ENCODE measurements at places on chromosomes 11 and 22.

GRCh38 chr22:38953091-38953490 lies 4.3 kb upstream of the APOBEC3A start:
- DNase-seq, result no peak

- no peak for DNase-seq
Measured at GRCh38 chr11:92839450-92839849, 130.0 kb upstream of the MTNR1B start.

DNA sequence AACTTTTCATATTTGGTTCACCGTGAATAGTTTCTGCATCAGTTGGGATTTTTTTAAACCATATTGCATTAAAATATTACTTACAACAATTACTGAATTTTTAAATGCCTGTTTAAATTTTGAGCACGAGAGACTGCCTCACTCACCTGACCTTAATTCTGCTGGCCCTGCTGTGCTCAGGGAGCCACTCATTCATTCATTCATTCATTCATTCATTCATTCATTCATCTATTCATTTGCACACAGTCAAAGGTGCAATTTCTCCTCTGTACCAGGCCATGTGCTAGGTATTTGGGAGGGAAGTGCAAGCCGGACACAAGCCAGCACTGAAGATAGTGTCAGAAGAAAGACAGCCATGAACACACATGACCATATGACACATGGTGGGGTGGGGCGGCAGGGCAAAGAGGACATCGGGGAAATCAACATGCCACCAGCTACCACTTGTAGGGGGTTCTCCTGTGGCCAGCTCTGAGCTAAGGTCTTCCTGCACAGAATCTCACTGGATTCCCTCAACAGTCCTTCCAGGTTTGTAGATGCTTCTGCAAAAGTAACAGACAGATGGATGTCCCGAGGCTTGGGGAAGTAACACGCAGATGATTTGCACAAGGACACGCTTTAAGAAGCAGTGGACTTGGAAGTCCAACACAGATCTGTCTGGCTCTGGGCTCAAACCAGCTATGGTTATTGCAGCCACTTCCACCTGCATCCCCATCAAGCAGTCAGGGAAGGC lies 568 bp upstream of the CSF2RB start:
- DNase-seq, result no peak

DNA sequence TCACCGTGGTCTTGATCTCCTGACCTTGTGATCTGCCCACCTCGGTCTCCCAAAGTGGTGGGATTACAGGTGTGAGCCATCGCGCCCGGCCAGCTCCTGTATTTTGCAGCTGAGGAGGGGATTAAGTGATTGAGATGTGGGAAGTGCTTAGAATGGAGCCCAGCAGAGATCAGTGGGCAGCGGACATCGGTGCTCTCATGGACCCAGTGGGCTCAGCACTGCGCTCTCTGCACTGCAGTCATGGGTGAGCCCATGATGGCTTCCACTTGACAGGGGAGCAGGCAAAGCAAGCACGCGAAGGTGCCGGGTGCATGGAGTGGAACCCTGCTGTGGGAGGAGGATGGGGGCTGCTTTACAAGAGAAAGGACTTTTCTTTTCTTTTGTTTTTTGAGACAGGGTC lies 9.1 kb upstream of the CCDC88B start:
- DNase-seq, result no peak

DNA sequence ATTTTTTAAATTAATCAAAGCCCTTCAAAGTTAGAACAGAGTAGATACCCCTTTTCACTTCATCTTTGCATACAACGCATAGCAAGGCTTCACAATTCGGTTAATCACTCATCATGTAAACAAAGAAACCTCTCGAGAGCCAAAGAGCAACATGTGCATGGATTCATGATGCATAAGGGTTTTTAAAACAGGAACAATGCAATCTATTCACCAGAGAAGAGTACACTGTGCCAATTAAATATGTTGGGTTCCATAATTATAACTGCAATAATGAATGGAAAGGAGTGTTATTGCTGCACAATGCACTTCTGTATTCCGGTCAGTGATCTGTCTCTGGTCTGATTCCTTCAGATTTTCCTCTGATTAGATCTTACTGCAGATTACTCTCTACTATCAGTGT lies 45.3 kb downstream of the CADM1 start:
- no peak for DNase-seq

DNA sequence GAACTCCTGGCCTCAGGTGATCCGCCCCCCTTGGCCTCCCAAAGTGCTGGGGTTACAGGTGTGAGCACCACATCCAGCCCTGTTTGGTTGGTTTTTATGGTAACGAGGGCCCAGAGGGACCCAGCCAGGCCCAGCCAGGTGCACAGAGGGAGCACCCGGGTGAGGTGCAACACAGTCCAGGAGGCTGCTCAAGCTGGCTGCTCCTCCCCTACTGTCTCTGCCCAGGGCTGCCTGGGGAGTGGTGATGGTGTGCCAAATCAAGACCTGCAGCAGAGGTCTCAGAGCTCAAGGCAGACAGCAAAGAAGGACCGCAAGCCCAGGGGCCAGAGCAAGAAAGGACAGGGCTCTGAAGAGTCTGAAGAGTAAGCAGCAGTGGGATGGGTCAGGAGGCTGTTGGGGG lies 1.4 kb downstream of the TSGA10IP start:
- DNase-seq, result no peak

DNA sequence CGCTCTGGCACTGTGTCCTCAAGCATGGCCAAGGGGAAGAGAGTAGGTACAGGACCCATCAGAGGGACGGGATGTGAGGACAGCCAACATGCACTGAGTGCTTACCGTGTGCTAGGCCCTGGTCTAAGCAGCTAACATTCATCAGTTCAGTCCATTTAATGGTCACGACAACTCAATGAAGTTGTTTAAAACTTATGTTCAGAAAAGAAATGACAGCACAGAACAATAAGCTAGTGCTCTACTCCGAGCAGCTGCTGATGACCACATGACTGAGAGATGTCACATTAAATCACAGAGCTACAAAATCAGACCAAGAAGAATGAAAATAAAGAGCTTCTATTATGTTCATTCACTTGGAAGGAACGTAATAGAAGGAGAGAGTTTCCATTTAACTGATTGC lies 26.3 kb downstream of the PRDM10 start:
- no peak for DNase-seq

GRCh38 chr11:19242179-19242932 lies 1.6 kb upstream of the E2F8 start:
- no peak for DNase-seq

DNA sequence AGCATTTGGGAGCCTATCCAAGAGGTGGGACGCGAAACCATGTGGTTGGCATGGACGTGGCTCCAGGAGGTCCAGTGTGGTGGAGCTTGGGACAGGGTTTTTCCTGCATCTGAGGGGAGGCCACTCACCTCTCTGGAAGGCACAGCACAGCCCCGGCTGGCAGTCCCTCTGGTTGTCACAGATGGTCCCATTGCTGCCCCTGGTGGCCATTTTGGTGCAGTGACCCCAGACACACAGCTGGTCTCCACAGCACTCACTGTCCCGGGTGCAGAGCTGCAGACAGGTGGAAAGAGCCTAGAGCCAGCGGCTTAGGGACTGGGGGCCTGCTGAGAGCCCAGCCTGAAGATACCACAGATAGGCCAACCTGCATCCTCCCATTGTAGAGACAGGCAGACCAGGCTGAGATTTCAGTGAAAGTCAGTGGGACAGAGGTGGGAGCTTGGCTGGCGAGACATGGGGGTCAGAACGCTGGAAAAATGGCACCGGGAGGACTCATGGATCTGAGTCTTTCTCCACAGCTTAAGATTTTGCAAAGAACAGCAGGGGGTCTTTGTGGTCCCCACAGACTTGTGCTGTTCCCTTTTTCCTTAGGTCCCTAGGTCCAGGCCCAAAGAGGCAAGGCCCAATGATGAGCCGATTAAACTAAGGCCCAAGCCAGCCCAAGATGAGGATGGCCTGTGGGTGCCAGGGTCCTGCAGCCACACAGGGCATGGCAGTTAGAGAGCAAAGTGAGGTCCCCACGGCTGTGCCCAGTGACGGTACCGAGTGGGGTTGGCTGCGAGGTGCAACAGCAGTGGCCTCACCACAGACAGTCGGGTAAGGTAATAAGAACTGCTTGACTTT lies 41.4 kb downstream of the DKK3 start:
- no peak for DNase-seq

GRCh38 chr11:125569915-125570621 lies 791 bp downstream of the EI24 start:
- no peak for DNase-seq

DNA sequence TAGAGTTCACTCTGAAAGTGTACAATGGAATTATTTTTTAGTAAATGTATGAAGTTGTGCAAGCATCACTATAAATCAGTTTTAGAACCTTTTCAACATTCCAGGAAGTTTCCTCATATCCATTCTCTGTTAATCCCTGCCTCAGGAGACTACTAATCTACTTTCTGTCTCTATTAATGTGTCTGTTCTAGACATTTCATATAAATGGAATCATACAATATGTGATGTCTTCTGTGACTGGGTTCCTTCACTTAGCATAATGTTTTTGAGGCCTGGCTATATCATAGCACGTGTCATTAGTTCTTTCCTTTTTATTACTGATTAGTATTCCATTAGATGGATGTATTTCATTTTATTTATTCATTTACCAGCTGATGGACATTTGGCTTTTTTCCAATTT lies 17.1 kb downstream of the SYT9 start:
- no peak for DNase-seq

- no peak for DNase-seq
Measured at GRCh38 chr11:8713760-8714454, 31.3 kb downstream of the RPL27A start.

DNA sequence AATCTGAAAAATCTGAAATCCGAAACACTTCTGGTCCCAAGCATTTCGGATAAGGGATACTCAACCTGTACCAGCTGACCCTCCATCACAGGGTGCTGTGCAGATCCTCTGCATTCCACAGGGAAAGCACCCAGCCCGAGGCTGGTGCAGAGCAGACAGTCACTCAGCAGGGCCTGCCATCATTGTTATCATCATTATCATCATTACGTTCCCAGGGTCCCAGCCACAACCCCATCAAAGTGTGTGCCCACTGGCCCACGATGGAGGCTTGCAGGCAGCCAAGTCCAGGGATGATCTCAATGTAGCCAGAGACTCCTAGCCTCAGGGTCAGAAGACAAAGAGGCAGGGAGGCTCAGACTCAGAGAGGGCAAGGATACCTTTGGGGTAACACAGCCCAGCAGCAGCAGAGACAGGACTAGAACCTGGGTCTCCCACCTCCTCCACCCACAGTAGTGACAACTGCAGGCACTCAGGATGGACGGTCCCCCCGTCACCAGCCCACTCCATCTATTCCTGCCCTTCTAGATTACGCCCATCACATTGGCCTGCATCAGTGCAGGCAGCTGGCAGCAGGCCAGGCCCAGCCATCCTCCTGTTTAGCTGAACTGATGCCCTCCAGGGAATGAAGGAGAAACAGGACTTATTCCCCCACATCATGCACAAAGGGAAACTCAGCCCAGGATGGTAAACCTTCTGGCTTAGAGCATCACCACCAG lies 10.3 kb downstream of the GAL3ST1 start:
- no peak for DNase-seq

DNA sequence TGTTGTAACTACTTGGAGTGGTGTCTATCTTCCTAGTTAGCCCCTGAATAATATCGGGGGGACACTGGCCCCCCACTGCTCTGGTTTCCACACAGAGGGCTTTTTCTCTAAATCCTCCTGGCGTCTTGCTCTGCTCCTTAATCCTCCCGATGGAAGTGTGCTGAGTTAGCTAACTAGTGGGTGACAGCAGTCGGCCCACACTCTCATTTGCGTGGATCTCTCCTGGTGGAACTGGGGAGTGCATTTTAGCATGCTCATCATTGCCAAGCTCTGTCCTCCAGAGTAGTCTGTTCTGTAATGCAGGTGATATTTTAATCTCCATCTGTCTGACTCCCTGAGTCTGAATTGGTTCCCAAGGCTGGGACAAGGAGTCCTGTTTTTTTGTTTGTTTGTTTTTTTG lies 46.1 kb upstream of the RASSF10 start:
- DNase-seq, result no peak

- peak; percentile 45 for DNase-seq
Measured at GRCh38 chr11:117143390-117143789, 697 bp upstream of the PAFAH1B2 start.

- DNase-seq, result no peak
Measured at GRCh38 chr11:38476808-38477575, 1879.0 kb upstream of the RAG2 start.

DNA sequence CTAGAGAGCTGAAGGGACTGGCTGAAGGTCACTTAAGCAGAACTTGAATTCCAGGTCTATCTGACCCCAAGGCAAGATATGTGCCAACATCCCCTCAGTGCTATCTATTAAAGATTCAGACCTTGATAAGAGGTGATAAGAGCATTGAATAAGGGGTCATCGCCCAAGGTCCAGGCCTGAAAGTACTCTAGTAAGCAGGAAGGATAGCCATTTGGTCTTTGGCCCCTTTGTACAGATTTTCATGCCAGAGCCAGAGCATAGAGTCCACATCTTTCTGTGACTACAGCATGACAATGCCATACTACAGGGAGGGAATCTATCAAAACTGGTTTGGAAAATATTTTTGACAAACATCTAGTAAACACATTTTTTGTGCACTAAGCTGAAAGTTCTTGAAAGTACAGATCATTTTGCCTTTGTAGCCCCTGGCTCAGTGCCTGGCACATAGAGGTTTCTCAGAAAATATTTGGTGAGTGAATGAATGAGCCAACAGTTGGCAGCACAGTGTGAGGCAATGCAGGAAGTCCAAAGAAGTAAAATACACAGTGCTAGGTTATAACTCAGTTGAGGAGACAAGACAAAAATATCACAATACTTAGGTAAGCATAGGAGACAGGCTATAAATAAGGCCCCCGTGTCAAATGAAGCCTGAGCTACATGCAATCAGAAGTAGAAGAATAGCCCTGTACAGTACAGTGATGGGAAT lies 15.1 kb upstream of the RRAS2 start:
- DNase-seq, result peak; percentile 3

- no peak for DNase-seq
Measured at GRCh38 chr11:119490253-119491006, 67.5 kb upstream of the THY1 start.

DNA sequence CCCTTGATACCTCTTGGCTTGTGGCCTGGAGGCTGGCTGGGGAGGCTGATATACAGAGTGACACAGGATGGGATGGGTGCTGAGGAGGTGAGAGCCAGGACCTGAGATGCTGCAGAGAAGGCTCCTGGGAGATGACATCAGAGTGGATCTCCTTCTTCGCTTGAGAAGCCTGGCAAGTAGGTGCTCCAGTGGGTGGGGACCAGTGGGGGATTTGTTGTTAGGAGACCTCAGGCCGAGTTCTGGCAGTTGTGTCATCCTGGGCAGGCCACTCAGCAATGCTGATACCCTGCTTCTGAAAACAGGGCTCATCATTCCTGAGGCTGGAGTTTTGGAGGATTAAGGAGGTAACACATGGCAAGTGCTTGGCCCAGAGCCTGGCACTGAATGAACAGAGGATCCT lies 1.9 kb upstream of the NDUFV1 start:
- DNase-seq, result no peak
